ENCODE measurements at places on chromosomes 7 and 10.
A peak's percentile ranks its signal among the peaks of the same experiment; 100 is the strongest.

DNA sequence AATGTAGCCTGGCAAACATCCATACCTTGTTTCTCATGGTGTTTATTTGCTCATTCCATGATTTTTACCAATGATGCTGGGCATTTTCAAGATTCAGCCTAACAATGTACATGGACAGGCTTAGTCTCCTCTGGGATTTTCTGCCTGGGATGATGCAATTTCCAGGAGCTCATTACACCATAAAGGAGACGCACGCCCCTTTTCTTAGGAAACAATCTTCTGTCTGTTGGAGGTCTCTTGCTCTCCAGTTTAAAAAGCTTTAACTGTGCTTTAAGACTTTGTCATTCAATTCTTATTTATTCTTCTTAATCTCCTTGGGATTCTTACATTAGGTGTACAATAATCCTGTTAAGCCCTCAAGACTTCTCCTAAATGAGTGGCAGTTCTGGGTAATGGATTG is 150.3 kb upstream of the NRP1 start:
- H3K27me3 ChIP-seq: no peaks in the 10 kb centered on the region
- H3K4me3 ChIP-seq: no peak overlapping the region
- H3K4me1 ChIP-seq: peaks cover 31% of the 10 kb centered on the region
- peak overlapping the region; percentile 1 for H3K27ac ChIP-seq

GRCh38 chr10:76769161-76769560 is 868.4 kb downstream of the KCNMA1 start:
- no peak for DNase-seq
- H3K27ac ChIP-seq: no peak overlapping the region
- H3K27me3 ChIP-seq: no peaks in the 10 kb centered on the region
- no peaks in the 10 kb centered on the region for H3K4me1 ChIP-seq
- no peaks in the 10 kb centered on the region for H3K36me3 ChIP-seq
- H3K4me3 ChIP-seq: no peak overlapping the region

DNA sequence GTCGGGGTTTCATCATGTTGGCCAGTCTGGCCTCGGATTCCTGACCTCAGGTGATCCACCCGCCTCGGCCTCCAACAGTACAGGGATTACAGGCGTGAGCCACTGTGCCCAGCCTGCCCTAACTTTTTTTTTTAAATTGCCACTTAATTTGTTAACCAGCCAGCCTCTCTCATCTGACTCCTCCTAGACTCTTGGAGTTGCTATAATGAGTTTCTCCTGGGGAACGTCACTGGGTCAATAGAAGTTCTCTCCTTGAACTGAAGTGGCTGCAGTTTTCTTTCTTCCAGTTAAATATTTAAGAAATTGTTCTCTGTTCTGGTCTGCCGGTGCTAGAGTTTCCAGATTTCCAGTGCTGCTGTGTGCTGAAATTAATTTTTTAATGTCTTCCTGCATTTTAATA is 27.6 kb downstream of the NEUROD6 start:
- no peak overlapping the region for H3K4me3 ChIP-seq
- H3K4me1 ChIP-seq: peaks cover 22% of the 10 kb centered on the region
- no peaks in the 10 kb centered on the region for H3K27me3 ChIP-seq
- no peaks in the 10 kb centered on the region for H3K36me3 ChIP-seq
- DNase-seq: no peak

DNA sequence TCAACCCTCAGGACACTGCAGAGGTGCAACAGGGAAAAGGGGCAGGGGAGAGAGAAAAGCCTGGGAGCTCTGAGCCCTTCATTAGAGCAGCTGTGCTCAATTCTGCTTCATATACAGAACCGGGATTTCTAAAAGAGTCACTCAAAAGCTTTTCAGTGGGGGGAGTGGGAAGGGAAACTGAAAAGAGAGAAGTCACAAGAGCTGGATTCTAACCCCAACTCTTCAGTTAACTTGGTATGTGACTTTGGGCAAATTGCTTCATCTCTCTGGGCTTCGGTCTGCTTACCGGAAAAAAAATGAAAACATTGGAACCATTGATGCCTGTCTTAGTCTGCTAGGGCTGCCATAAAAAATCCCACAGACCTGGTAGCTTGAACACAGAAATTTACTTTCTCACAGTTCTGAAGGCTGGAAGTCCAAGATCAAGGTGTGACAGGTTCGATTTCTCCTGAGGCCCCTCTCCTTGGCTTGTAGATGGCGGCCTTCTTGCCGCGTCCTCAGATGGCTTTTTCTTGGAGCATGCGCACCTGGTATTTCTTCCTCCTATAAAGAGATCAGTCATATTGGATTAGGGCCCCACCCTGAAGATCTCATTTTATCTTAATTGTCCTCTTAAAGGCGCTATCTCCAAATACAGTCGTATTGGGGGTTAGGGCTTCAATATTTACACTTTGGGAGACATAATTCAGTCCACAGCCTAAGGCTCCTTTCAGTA is 118.3 kb upstream of the KMT2E start:
- no peaks in the 10 kb centered on the region for H3K36me3 ChIP-seq
- H3K27ac ChIP-seq: no peak overlapping the region
- H3K27me3 ChIP-seq: no peaks in the 10 kb centered on the region
- H3K4me3 ChIP-seq: no peak overlapping the region

DNA sequence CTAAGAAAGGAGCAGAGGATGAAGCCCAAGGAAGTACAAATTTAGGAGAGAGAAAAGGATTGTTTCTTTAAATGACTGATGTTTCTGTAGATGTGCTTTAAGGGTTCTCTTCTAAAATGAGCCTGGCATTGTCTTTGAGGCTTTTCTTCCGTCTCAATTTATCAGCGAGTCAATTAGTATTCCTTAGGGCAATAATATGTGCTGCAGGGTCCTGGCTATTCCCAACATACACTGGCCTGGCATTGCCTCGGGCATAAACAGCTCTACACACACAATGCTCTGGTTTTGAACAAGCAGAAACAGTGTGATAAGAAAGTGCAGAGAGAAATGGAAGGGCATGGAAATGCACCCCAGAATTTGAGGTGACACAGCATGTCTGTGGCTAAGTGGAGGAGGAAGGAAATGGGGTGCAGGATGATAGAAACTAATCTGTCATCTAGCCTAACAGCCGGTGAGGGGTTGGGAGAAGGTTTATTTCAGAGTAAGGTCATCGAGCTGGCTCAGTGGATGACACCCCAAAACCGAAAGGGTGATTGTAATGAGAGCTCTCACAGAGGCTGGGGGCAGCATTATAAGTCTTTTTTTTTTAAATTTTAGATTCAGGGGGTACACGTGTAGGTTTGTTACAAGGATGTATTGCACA is 67.5 kb upstream of the ARHGAP21 start:
- no peaks in the 10 kb centered on the region for H3K4me1 ChIP-seq
- H3K27me3 ChIP-seq: no peaks in the 10 kb centered on the region
- no peak overlapping the region for H3K27ac ChIP-seq
- DNase-seq: no peak

DNA sequence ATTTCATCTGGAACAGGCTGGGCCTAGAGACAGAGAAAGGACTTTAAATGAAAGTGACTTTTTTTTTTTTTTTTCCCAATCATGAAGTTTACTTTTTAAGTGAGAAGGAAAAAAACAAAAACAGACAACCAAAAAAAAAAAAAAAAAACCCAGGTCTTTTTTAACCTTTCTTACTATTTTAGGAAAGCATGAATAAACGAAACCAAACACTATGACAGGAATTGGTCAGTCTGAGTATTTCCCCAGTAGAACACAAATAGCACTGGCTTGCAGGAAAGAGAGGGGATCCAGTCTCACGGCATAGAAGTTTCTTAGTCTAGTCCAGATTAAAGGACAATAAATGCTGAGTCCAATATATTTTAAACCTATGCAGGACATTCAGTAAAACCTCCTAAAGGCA is 180.5 kb upstream of the CCDC6 start:
- no peak overlapping the region for H3K27ac ChIP-seq
- DNase-seq: no peak
- H3K27me3 ChIP-seq: no peaks in the 10 kb centered on the region
- H3K4me1 ChIP-seq: no peaks in the 10 kb centered on the region
- no peaks in the 10 kb centered on the region for H3K36me3 ChIP-seq

DNA sequence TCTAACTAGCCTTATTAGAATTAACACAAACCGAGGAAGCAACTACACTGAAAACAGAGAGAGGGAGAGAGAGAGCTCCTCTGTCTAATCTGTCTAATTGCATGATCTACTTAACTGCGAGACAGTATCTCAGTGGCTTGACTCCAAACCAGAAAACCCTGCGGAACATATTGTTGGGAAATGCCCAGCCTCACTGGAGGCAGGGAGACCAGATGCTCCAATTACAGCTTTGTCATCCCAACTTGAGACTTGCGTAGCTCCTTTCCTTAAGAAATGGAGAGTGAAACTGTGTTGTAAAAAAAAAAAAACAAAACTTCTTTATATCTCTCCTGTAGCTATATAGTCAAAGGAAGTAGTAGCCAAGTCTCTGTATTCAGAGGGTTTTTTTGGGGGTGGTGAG is 52.0 kb upstream of the ZNRF2 start:
- H3K27me3 ChIP-seq: no peaks in the 10 kb centered on the region
- no peak for DNase-seq
- H3K4me1 ChIP-seq: no peaks in the 10 kb centered on the region
- no peak overlapping the region for H3K4me3 ChIP-seq

DNA sequence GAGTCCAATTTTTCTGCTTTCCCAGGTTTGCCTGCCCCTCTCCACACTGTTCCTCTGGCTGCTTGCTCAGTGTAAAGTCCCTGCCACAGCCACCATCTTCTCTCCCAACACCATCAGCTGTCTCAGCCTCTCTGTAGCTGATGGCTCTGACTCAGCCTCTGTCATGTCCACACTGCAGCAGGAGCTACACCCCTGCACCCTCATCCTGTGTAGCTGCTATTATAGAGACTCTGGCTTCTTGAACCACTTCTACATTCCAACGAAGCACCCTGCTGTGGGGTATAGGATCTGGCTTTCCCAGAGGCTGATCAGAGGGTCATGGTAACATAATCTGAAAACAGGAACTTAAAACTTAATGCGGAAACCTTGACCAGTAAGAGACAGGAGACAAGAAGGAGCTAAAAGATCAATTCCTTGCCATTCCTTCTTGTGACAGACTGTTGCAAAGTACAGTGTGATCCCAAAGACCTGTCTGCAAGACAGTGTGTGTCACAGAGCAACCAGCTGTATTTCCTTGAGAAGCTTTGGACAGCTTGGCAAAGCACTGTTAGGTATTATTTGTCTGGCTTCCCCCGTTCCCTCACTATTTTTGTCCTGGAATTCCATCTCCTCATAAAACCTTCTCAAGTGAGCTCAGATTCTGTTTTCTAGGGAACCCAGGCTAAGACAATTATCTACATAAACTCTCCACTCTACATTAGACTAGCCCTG is 42.3 kb downstream of the NRCAM start:
- peak; percentile 81 for DNase-seq
- H3K4me1 ChIP-seq: peaks cover 68% of the 10 kb centered on the region
- H3K27ac ChIP-seq: peak overlapping the region; percentile 94
- no peaks in the 10 kb centered on the region for H3K36me3 ChIP-seq

Data from A673 (cell line).